Activated CD4-positive, alpha-beta T cell treated with anti-CD3 and anti-CD28 coated beads, Interleukin-2, amount 10 ng/mL, durations not matched to agents 7 days and 5 days (primary cell): ENCODE measurements at places on chromosomes 2 and 18. TPM values are rescaled to one million over a fixed set of nuclear protein-coding genes. Genes with fewer than 3 reads are reported as not detected.
A peak's percentile ranks its signal among the peaks of the same experiment; 100 is the strongest.

PLEKHH2 gene
- 0.40 TPM for total RNA-seq

LHCGR gene
- total RNA-seq: not detected

DHRS9 gene
- not detected for total RNA-seq

MYO5B gene
- 0.12 TPM for total RNA-seq

DNA sequence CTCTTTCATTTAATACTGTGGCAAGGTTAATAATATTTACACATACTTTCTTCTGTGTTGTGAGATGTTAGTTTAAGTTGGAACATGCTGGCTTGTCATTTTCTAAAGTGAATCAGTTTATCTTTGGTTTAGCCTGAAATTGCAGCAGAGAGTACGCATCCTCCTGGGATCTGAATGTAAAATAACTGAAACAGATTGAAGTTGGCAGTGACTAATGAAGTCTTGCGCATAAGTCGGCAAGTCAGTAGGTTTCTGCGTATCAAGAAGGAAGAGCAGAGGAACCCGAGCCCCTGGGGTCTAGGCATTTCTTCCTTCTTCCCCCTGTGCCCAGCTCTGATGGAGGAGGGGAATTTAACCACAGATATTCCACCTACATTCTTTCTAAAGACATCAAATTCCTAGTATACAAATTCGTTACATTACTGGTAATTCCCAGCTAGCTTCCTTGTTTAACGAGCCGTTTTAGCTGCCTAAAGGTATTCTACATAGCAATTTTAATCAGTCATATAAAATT is 392.1 kb upstream of the RAB12 start:
- no peak for DNase-seq

DNA sequence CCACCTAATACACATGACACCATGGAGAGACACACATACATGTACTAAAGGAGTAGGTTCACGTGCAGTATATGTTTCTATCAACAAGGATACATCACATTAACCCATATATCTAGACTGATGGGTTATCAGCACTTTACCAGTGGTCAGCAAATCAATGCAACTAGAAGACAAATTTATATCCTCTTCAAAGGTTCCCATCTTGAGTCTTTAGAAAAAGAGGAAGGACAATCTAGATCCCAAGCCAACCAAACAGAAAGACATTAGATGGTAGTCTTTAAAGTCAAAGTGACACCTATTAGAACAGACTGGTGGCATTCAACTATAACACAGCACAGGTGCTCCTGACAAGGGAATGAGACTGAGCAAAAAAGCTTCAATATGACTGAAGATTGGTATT is 13.8 kb upstream of the SERTAD2 start:
- no peak for DNase-seq

GRCh38 chr18:62693659-62694058 is 21.7 kb upstream of the PHLPP1 start:
- no peak for DNase-seq

DNA sequence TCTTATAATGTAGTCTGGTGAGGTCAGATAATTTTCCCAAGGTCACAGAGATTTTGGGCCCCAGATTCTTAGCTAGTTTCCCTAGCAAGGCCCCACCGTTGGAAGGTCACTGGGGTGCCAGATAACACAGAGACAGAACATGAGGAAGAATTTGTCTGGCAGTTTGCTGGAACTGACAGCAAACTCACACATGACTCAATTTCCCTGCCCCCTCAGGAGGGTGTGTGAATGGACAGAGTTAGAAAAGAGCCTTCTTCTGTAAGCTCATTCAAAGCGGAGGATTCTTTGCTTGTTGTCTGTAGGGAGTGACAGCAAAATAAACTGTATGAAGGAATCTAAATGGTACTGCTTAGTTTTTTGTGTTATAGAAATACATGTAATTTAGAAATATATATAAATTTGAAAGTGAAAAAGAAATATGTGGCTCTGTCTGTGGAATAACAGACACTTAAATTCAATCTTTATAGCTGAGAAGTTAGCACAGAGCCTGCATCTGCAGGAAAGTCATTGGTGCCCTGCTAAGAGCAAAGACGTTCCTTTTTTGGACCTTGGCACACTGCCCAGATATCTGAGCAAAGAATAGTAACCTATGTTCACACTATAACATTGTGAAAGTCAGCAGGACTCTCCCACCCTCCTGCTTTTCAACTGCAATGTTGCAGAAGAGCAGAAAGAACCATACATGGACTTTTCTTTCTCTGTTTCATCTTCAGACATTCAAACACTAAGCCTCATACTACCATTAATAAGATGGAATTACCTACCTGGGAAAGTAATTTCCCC is 2.1 kb downstream of the MDH1 start:
- no peak for DNase-seq

DNA sequence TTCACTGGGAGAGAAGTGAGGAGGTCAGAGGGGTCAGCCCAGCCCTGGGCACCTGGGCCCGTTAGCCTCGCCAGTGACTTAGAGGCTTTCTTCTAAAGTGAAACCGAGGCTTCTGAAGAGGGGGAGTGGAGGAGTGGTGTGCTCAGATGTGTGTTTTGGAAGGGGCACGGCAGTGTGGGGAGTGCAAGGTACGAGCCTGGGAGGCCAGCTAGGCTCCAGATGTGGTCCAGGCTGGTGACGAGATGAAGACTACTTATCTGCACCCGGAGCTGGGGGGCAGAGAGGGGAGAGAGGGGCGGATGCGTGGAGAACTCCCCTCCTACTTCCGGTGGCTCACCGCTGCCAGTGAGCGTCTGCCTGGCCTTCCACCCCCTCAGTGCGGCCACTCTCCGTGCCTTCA is 371.3 kb upstream of the HS6ST1 start:
- no peak for DNase-seq

DNA sequence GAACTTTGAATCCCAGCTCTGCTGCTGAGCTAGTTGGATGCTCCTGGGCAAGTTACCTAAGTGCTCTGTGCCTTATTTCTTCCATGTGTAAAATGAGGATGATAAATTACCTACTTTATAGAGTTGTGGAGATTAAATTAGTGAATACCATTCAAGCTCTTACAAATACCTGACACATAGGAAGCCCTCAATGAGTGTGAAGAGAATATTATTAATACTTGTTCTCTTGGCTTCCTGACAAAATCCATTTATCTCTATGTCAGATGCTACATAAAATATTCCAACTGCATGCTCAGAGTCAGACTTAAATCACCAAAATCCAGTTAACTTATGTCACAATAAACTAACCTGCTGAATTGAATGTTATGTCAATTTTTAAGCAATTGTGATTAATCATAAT is 42.9 kb upstream of the CCBE1 start:
- no peak for DNase-seq

- no peak for DNase-seq
These were observed 44.1 kb downstream of the MREG start for GRCh38 chr2:215969131-215969841.

- no peak for DNase-seq
These were observed 11.7 kb downstream of the CABLES1 start for GRCh38 chr18:23146861-23147469.

GRCh38 chr2:126679094-126679713 is 23.2 kb downstream of the GYPC start:
- DNase-seq: no peak

GRCh38 chr2:233976690-233977294 is 59.6 kb downstream of the TRPM8 start:
- peak; percentile 56 for DNase-seq

DNA sequence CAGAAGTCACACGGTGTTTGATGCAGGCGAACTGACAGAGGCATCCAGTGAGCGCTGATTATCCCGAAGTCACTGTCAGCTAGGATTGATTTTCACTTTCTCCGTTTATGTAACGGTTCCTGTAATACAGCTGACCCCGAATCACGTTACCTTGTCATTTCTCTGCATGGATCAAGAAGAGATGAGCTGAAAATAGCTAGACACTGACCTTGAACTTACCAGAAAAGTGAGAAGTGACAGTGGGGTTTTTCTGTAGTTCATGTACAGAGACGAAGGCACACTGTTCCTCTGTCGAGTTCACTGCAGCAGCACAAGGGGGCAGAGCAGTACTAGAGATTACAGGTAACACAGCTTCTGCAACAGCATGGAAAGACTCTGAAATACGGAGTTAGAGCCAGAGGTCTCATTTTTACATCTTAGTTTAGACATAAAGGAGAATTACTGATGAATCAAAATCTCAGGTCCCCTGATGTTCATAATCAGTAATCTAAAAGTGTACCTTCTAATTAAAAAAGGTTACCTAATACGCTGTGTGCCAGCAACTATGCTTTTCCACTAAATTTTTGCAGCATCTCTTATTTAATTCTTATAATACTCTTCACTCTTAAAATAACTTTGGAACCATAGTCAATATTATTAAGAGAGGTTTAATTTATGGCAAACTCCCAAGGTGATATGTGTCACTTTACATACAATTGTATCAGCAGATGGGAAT is 33.1 kb downstream of the ARHGAP15 start:
- peak; percentile 59 for DNase-seq

GRCh38 chr18:9091066-9091476 is 11.4 kb upstream of the NDUFV2 start:
- DNase-seq: peak; percentile 61

GRCh38 chr2:168454737-168455644 is 1.1 kb upstream of the CERS6 start:
- DNase-seq: no peak

- DNase-seq: no peak
These were observed 209.3 kb upstream of the MYT1L start for GRCh38 chr2:2540406-2540805.

GRCh38 chr18:70384181-70384790 is 95.4 kb downstream of the SOCS6 start:
- DNase-seq: no peak

GRCh38 chr18:63161032-63161760 is 158.4 kb downstream of the BCL2 start:
- DNase-seq: peak; percentile 36

DNA sequence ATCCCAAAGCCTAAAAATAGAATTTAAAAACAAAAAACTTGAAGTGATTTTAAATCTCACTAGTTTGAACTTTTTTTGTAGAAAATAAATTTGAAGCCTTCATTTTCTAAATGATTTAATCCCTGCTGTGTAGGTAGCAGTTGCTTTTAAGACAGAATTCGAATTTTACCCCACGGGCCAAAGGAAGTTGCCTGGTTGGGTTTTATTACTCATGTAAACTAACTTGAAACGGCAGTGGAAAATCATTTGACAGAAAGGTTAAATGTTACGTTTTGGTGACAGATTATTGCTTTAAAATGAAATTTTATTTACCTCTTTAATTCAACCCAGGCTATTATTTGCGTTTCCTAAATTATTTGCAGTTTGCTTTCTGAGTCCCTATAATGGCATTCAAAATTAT is 2.0 kb downstream of the MAPRE2 start:
- DNase-seq: no peak
